SK-N-DZ (cell line): ENCODE measurements at places on chromosomes 3 and 15.

- DNase-seq = no peak
Observed at GRCh38 chr15:57792724-57793449, 86.4 kb downstream of the POLR2M start.

- no peak for DNase-seq
Observed at GRCh38 chr3:96264701-96265100, 549.7 kb upstream of the EPHA6 start.

GRCh38 chr3:106275592-106275991, 406.8 kb upstream of the CBLB start:
- DNase-seq = no peak

DNA sequence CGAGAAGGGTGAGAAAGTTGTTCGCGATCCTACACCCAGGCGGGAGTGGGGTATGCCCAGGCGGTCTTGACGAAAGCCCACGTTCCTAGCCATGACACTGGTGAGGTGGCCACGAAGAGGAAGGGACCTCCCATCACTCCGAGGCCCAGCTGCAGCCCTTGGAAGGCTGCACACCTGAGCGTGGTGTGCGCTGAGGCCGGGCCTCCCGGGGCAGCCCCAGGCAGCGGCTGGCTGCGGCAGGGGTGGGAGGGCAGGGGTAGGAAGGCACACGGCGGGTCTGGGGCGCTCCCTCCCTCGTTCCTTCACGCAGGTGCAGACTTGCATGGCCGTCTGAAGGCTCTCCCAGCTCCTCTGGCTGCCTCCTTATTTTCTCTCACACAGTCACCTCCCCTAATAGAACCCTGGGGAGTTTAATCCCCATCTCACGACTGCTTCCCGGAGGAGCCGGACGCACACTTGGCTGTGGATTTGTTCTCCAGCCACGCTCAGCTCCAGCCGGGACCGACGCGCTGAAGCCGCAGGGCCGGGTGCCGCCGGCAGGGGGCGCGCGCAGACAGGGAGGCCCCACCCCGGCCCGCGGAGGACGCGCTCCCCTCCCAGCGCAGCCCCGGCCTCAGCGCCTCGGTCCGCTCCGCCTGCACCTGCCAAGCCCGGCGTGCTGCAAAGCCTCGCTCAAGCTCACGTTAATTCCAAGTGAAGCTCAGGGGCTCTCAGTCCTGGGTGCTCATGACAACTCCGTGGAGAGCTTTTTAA, 37.8 kb upstream of the MUC4 start:
- DNase-seq = no peak

DNA sequence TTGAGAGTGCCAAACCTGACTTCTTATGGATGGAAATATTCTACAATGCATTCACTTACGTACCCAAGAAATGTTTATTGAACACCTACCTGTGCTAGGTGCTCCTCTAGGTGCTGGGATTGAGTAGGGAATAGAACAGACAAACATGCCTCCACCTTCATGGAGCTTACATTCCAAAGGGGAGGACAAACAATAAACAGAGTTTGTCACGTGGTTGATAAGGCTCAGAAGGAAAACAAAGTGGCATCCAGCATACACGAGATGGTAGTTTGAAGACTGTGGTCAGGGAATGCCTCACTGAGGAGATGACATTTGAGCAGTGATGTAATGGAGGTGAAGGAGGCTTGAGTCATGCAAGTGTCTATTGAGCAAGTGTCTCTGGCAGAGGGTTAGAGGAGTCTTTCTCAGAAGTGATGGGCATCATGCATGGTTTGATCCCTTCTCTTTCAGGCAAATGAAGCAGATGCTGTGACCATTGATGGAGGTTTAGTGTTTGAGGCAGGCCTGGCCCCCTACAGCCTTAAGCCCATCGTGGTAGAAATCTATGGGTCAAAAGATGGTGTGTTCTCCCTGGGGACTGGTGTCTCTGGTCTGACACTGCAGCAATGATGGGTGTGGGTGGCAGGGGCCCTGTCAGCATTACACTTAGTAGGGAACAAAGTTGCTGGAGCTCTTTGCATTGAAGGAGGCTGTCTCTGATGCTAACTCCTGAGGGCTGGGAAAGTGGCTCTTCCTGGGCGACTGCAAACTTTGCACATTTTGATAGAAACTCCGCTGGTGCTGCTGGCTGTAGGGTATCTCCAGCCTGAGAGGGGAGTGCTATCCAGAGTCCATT, 29.7 kb upstream of the TOPBP1 start:
- DNase-seq = no peak

DNA sequence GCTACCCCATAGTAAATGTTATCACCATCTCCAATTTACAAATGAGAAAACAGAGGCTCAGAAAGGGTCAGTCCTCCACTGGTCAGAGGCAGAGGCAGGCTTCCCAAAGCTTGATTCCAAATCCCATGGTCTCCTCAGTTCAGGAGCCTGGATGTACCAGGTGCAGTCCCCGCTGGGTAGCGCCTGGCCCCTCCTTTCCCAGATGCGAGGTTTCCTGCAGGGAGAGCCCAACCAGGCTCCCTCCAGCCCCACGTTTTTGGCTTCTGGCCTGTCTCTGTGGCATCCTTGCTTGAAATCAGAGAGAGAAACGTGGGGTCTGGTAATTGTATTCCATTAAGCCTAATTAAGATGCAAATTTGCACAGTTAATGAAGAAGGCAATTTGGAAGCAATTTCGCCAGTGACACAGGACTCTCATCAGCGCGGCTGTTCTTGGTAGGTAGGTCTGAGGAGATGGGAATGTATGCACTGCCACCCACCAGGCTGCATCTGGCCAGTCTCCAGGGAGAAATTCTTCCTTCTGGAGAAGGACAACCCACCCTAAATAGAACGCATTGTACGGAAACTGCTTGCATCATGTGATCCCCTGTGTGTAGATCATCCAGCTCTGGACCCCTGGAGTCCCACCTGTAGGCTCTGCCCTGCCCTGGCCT, 50.5 kb downstream of the HRH1 start:
- DNase-seq = no peak

DNA sequence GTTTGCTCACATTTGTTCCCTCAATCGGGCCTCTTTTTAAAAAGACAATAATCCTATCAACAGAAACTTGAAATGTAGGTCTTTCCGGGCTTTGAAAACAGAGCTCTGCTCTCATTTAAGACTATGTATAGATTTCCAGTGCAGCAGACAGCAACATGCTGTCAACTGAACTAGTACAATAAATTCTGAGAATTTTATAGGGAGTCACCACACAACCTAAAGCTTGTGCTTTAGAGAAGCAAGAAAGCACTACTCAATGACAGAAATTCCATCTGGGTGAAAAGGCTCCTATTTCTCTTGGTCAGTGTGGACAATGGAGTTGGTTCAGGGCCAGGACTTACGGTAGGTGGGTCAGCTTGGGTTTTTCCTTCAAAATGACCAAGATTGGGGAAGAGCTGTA, 583.5 kb downstream of the ROBO1 start:
- DNase-seq = no peak

- no peak for DNase-seq
Observed at GRCh38 chr3:195548987-195549386, 5.9 kb upstream of the PPP1R2 start.

GRCh38 chr3:25355034-25355885, 72.8 kb upstream of the RARB start:
- no peak for DNase-seq

DNA sequence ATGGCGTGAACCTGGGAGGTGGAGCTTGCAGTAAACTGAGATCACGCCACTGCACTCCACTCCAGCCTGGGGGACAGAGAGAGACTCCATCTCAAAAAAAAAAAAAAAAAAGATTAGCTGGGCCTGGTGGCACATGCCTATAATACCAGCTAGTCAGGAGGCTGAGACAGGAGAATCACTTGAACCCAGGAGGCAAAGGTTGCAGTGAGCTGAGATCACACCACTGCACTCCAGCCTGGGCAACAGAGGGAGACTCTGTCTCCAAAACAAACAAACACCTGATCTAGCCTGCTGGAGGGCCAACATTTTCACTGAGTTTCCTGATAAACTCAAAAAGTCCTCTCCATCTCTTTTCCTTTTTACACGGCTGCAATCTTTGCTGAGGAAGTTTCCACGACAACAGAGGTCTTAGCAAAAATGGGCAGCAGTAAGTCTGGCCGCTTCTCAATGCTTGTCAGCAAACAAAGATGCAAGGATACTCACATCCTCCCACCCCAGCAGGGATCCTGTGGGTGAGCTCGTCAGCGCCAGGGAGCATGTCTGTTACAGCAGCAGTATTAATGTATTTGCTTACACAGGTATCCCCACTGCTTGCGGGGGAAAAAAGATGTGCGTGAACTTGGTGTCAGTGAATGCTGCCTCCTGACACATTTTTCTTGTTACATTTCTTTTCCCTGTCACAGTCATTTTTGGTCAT, 21.0 kb upstream of the CCDC174 start:
- no peak for DNase-seq

- DNase-seq = no peak
Observed at GRCh38 chr3:63807961-63808565, 11.0 kb upstream of the C3orf49 start.

- no peak for DNase-seq
Observed at GRCh38 chr3:30550246-30550645, 56.2 kb upstream of the TGFBR2 start.

- no peak for DNase-seq
Observed at GRCh38 chr3:148149556-148149955, 548.1 kb upstream of the AGTR1 start.

DNA sequence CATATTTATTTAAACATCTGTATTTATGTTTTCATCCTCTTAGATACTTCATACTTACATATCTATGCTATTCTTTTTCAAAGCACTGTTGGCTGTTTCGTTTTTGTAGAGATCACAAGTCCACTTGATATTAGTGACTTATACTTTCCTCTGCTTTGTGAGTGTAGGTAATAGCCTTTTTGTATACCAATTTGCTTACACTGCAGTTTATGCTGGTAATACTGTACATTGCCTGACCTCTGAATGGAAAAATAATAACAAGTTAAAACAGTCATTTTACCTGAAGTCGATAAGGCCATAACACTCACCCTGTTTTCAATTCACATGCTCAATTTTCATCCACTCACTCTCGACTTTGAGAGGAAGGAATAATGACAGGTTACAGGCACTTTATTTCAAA, 89.9 kb upstream of the NANOGP8 start:
- no peak for DNase-seq

DNA sequence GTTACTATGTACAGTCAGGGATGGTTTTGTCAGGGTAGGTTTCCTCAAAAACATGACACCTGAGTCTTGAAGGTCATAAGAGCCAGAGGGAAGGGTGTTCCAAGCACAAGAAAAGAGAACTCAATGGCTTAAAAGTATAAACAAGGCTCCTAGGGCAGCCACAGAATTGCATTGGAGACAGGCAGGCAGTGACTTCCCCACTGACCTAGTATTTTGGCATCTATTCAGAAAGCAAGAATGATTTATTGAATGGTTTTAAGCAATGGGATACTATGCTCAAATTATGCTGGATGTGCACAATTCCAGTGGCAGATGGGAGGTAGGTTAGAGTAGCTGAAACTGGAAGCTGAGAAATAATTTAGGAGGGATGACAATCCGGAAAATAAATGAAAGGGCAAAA, 54.0 kb downstream of the TSC22D2 start:
- no peak for DNase-seq

GRCh38 chr3:23981955-23982354, 36.9 kb downstream of the NR1D2 start:
- peak; percentile 12 for DNase-seq

- no peak for DNase-seq
Observed at GRCh38 chr3:99674086-99674789, 35.8 kb downstream of the COL8A1 start.

- no peak for DNase-seq
Observed at GRCh38 chr3:31878231-31878838, 102.7 kb downstream of the OSBPL10 start.

- DNase-seq = no peak
Observed at GRCh38 chr3:62103531-62103930, 269.8 kb downstream of the FEZF2 start.
